ENCODE measurements at places on chromosomes 7 and 10. TPM values are rescaled to one million over a fixed set of nuclear protein-coding genes. Genes with fewer than 3 reads are reported as not detected.

HMX2 gene
- not detected for total RNA-seq

SRRT gene
- total RNA-seq: 126 TPM

CLDN3 gene
- not detected for total RNA-seq

ASAH2 gene
- total RNA-seq: 3.3 TPM

TAS2R5 gene
- total RNA-seq: 0.21 TPM

GRCh38 chr7:142896151-142896550 lies 10.6 kb upstream of the TRPV6 start:
- no peaks in the 10 kb centered on the region for H3K36me3 ChIP-seq
- DNase-seq: no peak
- peaks cover 13% of the 10 kb centered on the region for H3K27me3 ChIP-seq

- peaks cover 17% of the 10 kb centered on the region for H3K4me1 ChIP-seq
- H3K4me3 ChIP-seq: no peak overlapping the region
- peak; percentile 11 for DNase-seq
- H3K27ac ChIP-seq: no peak overlapping the region
- no peaks in the 10 kb centered on the region for H3K36me3 ChIP-seq
Measured at GRCh38 chr7:82335927-82336326, 107.7 kb downstream of the CACNA2D1 start.

GRCh38 chr7:44693641-44694313 lies 54.9 kb upstream of the ZMIZ2 start:
- H3K4me3 ChIP-seq: no peak overlapping the region
- H3K27me3 ChIP-seq: no peaks in the 10 kb centered on the region
- peaks cover 14% of the 10 kb centered on the region for H3K4me1 ChIP-seq
- H3K27ac ChIP-seq: peak overlapping the region; percentile 93

DNA sequence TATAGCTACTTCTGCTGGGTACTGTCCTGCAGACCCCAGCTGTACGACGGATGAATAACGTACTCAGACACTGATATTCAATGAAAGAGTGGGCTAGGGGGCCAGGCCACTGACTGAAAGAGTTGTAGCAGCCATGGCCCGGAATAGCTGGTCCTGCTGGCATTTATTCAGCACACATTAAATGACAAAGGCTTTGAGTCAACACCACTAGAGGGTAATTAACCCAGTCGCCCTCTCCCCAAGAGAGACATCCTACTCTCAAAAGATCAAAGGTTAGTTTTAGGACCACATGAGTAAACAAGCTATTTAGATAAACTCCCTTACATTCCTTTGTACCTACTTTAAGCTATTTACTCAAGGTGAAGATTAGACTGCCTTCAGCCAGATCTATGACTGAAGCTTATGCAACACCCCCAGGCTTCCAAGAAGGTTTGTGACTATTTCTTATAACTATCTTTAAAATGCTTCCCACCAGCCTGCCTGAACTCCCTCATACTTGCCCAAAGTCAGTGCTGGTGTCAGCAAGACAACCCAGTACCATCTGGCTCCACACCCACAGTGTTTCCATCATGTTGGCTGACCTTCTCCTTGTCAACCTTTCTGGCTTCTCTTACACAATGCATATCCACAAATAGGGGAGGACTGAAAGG lies 629.1 kb downstream of the SORCS1 start:
- H3K36me3 ChIP-seq: no peaks in the 10 kb centered on the region
- no peak for DNase-seq
- H3K4me3 ChIP-seq: no peak overlapping the region
- peaks cover 10% of the 10 kb centered on the region for H3K4me1 ChIP-seq

DNA sequence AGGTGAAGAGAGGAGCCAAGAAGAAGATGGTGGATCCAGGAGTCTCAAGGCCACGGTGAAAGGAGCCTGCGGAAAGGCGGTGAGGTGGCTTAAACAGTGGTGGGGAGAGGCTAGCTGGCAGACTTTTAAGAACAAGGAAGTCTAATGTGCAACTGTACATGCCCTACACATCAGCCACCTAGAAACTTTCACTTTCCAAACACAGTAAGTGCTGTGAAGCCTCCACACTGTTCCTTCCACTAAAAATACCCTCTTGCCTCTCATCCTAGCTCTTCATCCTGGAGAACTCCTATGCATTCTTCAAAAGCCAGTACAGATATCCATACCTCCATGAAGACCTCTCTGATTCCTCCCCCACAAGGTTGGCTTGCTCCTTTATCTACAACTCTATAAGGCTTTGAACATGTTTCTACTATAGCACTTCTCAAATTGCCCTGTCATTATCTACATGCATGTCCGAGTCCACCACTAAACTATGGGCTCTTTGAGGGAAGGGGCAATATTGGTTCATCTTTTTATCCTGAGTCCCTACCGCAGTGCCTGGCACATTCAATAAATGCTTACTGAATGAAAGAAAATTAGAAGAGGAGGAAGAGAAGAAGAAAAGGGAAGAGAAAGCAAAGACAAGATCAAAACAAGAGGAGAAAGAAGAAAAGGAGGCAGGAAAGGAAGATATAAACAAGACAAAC lies 54.2 kb downstream of the DNAJC12 start:
- DNase-seq: no peak
- H3K27ac ChIP-seq: no peak overlapping the region
- peaks cover 9% of the 10 kb centered on the region for H3K27me3 ChIP-seq
- no peak overlapping the region for H3K4me3 ChIP-seq
- H3K4me1 ChIP-seq: peaks cover 6% of the 10 kb centered on the region

GRCh38 chr7:127978421-127978820 lies 52.8 kb downstream of the LRRC4 start:
- H3K27ac ChIP-seq: no peak overlapping the region
- H3K36me3 ChIP-seq: peaks cover 43% of the 10 kb centered on the region
- H3K4me3 ChIP-seq: no peak overlapping the region
- no peak for DNase-seq
- peaks cover 25% of the 10 kb centered on the region for H3K4me1 ChIP-seq

GRCh38 chr7:17787257-17787656 lies 153.0 kb downstream of the SNX13 start:
- no peak overlapping the region for H3K4me3 ChIP-seq
- no peak for DNase-seq
- no peaks in the 10 kb centered on the region for H3K27me3 ChIP-seq
- H3K4me1 ChIP-seq: peaks cover 7% of the 10 kb centered on the region

DNA sequence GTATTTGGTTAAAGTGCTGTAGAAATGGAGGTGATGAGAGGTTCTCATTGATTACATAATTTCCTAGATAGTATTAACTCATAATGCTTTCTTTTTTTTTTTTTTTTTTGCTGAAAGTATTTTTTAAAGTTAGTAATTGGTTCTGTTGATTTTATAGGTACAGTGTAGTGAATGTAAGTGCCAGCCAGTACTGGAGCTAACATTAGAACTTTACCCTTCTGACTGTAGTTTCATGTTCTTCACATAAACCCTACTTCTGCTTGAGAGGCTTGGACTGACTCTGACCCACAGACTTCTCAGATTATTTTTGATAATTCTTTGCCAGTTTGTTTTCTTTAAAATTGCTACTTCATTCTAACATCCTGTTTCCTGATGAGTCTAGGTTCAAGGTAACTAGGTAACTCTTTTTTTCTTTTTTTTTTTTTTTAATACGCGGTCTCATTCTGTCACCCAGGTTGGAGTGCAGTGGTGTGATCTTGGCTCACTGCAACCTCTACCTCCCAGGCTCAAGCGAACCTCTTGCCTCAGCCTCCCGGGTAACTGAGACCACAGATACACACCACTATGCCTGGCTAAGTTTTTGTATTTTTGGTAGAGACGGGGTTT lies 92.2 kb upstream of the OIT3 start:
- no peaks in the 10 kb centered on the region for H3K27me3 ChIP-seq
- H3K36me3 ChIP-seq: peaks cover 6% of the 10 kb centered on the region
- H3K4me3 ChIP-seq: no peak overlapping the region

DNA sequence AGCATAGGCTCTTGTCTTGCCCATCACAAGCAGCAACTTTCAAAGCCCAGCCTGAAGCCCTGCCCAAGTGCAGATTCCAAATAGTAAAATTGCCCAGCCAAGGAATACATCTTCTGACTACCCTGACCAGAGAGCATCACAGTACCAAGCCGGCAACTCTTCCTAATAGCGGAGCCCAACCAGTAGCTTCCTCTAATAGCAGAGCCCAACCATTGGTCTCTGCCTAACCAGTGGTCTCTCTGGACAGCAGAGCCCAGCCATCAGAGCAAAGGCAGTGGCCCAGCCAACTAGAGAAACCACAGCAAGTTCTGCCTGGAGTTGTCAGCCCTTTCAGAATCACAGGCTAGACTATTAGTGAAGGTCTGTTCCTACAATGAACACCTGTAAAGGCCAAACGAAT lies 285.6 kb downstream of the HGF start:
- DNase-seq: peak; percentile 86
- H3K36me3 ChIP-seq: no peaks in the 10 kb centered on the region
- no peak overlapping the region for H3K4me3 ChIP-seq

- H3K4me1 ChIP-seq: no peaks in the 10 kb centered on the region
- no peaks in the 10 kb centered on the region for H3K36me3 ChIP-seq
- no peak for DNase-seq
- no peaks in the 10 kb centered on the region for H3K27me3 ChIP-seq
Measured at GRCh38 chr7:28778786-28779185, 179.3 kb downstream of the TRIL start.

DNA sequence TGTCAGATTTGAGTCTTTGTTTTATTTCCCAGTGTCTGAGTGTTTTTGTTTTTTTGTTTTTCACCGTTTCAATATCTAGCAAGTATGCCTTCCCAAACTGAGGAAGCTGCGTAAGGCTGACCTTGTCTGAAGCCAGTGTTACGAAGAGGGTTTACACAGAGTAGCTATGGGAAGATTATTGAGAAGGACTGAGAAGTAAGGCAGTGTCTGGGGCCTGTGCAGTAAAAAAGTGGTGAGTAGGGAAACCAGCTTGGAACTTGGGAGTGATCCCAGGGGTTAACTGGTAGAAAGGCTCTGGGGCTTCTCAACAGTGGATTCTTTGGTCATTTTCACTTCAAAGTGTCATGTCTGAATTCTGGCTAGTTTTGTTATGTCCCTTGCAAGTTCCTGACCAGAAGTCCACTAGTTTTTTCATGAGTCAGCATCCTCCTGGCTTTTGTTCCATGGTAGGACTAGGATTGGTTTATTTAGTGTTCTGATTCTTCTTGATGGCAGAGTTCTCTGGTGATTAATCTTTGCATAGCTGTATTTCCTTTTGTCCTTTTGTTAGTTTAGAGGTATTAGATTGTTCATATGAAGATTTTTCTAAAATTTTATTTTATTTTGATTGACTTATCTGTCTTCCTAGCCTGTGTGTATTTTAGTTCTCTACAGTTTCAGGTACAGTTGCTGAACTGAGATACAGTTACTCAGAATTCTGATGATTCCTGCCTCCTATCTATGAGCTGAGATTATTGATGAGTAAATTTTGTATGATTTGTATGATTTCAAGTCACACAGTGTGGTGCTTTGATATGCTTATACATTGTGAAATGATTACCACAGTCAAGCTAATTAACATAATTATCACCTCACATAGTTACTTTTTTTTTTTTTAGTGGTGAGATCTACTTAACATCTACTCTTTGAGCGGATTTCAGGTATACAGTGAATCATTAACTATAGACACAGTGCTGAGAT lies 19.0 kb downstream of the GARS1 start:
- H3K27ac ChIP-seq: peak overlapping the region; percentile 78
- H3K27me3 ChIP-seq: peaks cover 1% of the 10 kb centered on the region
- H3K4me3 ChIP-seq: peak overlapping the region; percentile 14

- H3K4me3 ChIP-seq: no peak overlapping the region
- no peaks in the 10 kb centered on the region for H3K27me3 ChIP-seq
- H3K27ac ChIP-seq: no peak overlapping the region
- H3K4me1 ChIP-seq: no peaks in the 10 kb centered on the region
Measured at GRCh38 chr10:4020631-4021030, 235.6 kb upstream of the KLF6 start.

- H3K27ac ChIP-seq: no peak overlapping the region
- no peaks in the 10 kb centered on the region for H3K36me3 ChIP-seq
- H3K4me3 ChIP-seq: no peak overlapping the region
Measured at GRCh38 chr7:106187613-106188350, 75.7 kb upstream of the SYPL1 start.

DNA sequence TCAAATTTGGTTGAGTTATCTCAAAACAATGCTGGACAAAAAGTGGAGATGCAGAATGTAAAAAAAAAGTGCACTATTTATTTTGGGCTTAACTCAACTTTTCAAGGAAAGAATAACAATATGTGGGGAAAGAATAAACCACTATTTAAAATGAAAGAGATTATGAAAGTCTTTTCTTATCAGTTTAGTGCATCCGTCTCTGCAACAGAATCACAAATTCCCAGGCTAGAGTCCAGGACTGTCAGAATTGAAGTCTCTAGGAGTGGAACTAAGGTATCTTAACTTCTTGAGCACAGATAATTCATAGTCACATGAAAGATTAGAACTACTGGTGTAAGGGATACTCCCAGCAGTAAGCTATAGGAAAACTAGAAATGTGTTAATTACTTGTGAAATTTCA lies 1200.3 kb upstream of the LRRN3 start:
- peaks cover 31% of the 10 kb centered on the region for H3K4me1 ChIP-seq
- H3K4me3 ChIP-seq: no peak overlapping the region
- no peak overlapping the region for H3K27ac ChIP-seq
- no peak for DNase-seq
- no peaks in the 10 kb centered on the region for H3K36me3 ChIP-seq

DNA sequence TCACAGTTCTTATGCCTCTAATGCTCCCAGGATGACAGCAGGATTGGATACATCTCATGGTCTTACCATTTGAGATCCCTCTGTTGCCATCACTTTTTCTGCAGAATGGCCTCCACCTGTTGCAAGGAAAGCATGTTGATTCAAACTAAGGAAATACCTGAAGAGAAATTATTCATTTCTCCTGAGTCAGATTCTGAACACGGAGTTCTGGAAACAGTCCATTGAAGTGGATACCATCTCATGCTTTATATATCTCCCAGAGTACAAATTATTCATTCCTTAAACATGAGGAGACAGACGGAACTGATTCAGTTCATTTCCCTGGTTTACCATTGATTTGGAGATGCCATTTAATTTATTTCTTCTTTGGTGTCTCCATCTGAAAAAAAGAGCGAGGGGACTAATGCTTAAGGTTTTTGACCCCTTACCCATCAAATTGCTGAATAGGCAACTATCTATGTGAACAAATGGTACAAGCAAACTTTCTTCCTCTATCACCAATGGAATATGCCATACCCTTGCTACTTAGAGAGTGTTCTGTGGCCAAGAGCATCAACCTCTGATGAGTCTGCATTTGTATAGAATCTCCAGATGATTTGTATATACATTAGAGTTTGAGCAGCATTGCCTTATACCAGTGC lies 305.0 kb upstream of the LRGUK start:
- no peak overlapping the region for H3K27ac ChIP-seq
- peak; percentile 3 for DNase-seq
- peaks cover 29% of the 10 kb centered on the region for H3K4me1 ChIP-seq
- H3K36me3 ChIP-seq: peaks cover 10% of the 10 kb centered on the region

GRCh38 chr7:129671266-129671665 lies 59.7 kb downstream of the NRF1 start:
- no peak overlapping the region for H3K4me3 ChIP-seq
- no peak overlapping the region for H3K27ac ChIP-seq
- H3K36me3 ChIP-seq: peaks cover 18% of the 10 kb centered on the region
- peaks cover 8% of the 10 kb centered on the region for H3K4me1 ChIP-seq
- no peaks in the 10 kb centered on the region for H3K27me3 ChIP-seq

- peaks cover 65% of the 10 kb centered on the region for H3K4me1 ChIP-seq
- no peak overlapping the region for H3K4me3 ChIP-seq
- no peaks in the 10 kb centered on the region for H3K36me3 ChIP-seq
Measured at GRCh38 chr10:34580214-34580613, 234.9 kb downstream of the PARD3 start.

GRCh38 chr7:70208236-70209063 lies 610.2 kb downstream of the AUTS2 start:
- no peaks in the 10 kb centered on the region for H3K4me1 ChIP-seq
- no peaks in the 10 kb centered on the region for H3K27me3 ChIP-seq
- no peak for DNase-seq
- H3K36me3 ChIP-seq: no peaks in the 10 kb centered on the region
